Fibroblast of villous mesenchyme (primary cell): ENCODE measurements at places on chromosomes 12 and 14. TPM values are rescaled to one million over a fixed set of nuclear protein-coding genes. Genes with fewer than 3 reads are reported as not detected.

Gene INHBE
- 1.7 and 4.5 TPM in 2 replicates for total RNA-seq

Gene CACNA1C
- 11.7 and 14.8 TPM in 2 replicates for total RNA-seq

Gene FGF6
- total RNA-seq, result not detected in 2 replicates

Gene USP5
- total RNA-seq, result 91.5 and 96.7 TPM in 2 replicates

Gene KIF26A
- under 0.01 TPM in 2 replicates for total RNA-seq

Gene OR6C1
- total RNA-seq, result not detected in 2 replicates

Gene CLEC12A
- total RNA-seq, result not detected in 2 replicates

Gene TC2N
- 0.97 and 1.3 TPM in 2 replicates for total RNA-seq

Gene AMDHD1
- total RNA-seq, result not detected in 2 replicates

Gene BBOF1
- 8.2 and 11.9 TPM in 2 replicates for total RNA-seq

Gene SCARB1
- total RNA-seq, result 22.5 and 28.5 TPM in 2 replicates

Gene KCNH3
- under 0.01 TPM in 2 replicates for total RNA-seq

Gene KRT77
- total RNA-seq, result not detected in 2 replicates

Gene STYX
- total RNA-seq, result 22.9 and 26.3 TPM in 2 replicates

Gene SLC7A7
- total RNA-seq, result 3.9 and 5.5 TPM in 2 replicates

Gene C12orf50
- under 0.01 TPM in 1 of 2 replicates, not detected in the other for total RNA-seq

Gene OSGEP
- total RNA-seq, result 36.3 and 41.2 TPM in 2 replicates

GRCh38 chr14:55819610-55820304 is 239.8 kb downstream of the KTN1 start:
- DNase-seq, result peak; percentile 32

- DNase-seq, result no peak
Observed at GRCh38 chr12:131420867-131421447, 289.9 kb upstream of the SFSWAP start.

DNA sequence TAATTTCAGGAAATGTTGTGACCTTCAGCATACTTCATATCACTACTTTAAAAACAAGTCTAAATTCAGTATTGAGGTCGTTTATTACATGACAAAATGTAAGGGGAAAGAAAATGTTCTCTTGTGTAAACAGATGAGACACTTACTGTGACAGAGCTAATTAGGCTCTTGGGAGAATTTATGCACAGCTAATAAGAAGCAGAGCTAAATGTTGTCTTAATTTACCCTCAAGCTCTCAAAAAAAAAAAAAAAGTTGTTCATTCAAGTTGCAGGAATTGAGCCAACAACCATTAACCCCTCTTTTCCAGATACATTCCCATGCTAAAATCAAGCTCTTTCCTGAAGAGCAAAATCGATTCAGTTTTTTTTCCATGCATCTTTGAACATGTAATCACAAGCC is 1419.4 kb downstream of the FSCB start:
- DNase-seq, result no peak

DNA sequence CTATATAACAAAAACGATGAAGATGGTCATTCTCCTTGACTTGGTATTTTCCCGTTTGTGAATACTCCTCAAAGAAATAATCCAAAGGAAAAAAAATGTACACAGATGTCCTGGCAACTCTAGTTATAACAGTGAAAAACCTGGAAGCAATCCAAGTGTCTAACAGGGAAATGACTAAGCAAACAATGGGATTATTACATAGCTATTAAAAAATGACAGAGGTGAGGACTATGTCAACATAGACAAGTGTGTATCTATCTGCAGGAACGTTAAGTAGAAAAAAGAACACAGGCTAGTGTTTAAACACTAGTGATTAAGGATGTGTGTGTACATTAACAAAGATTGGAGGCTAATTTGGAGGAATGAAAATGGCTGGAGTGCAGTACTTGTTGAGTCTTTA is 5.9 kb upstream of the APOLD1 start:
- DNase-seq, result peak; percentile 86

- peak; percentile 53 for DNase-seq
Observed at GRCh38 chr12:83818881-83819280, 1093.7 kb downstream of the SLC6A15 start.

GRCh38 chr12:257521-258321 is 4.9 kb downstream of the SLC6A13 start:
- no peak for DNase-seq

DNA sequence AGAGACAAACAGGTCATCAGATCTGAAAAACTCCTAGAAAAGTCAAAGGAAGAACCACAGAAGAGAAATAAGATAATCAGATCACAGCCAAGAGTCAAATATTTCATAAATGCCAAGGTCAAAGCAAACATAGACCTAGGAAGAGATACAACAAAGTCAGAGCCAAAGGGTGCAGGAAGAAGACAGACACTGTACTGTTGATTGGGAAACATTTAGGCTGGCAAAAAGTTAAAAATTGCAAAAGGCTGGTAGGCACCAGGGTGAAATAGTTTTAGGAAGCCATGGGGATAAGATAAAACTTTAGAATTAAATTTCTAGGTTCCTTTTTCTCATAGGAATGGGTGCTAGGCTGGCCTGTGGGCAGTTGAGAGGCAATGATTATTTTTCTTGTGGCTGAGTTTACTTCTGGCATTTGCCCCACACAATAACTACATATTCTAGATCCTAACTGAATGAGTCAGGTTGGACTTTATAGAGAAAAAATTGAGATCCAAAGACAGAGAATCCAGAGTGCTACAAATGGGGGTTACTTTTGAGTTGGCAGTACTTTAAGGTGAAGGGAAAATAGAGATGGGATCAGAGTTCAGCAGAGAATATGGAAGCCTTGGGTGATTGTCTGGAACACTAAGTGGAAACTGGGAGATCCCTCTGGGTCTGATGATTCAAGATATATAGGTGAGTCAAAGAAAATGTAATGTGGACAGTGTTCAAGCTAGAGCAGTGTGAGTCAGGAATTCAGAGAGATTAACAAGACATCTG is 215.5 kb downstream of the C12orf50 start:
- no peak for DNase-seq

DNA sequence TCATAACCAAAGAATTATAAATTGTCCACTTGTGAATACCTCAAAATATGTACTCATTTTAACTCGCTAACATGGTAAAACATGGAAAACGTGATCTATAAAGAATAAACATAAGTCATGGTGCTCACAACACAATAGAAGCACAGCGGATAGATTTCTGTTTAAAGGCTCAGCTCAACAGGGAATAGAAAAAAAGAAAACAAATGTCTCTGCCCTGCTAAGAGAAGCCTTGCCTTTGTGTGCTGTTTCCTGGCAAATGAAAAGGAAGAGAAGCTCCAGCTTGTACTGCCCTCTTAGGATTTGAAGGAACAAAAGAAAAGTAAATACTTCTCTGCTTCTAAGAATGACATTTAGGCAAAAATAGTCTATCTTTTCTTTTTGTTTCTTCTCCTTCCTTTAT is 121.0 kb upstream of the KRR1 start:
- DNase-seq, result no peak

DNA sequence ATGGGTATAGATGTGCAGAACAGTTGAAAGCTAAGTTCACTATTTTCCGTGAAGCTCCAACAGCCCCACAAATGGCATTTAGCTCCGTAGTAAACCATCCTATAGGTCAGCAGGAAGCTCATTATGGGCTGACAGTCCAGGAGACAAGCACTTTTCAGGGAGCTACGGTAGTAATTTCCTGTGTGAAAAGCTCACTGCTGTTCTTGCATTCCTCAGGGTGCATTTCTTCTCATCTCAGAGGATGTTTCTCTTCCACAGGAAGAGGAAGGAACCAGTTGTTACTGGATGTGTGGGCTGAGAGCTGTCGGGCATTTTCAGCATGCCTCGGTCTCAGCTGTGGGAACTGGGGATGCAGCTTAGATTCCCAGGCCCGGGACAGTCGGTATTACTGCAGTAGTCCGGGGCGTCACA is 72.8 kb downstream of the GALNT4 start:
- DNase-seq, result peak; percentile 91

GRCh38 chr12:89355243-89356068 is 3.2 kb upstream of the DUSP6 start:
- DNase-seq, result no peak

- DNase-seq, result no peak
Observed at GRCh38 chr12:75087654-75088053, 122.0 kb downstream of the KCNC2 start.

GRCh38 chr12:132306885-132307191 is 22.6 kb downstream of the GALNT9 start:
- no peak for DNase-seq

- no peak for DNase-seq
Observed at GRCh38 chr12:52228366-52228765, 4.7 kb upstream of the KRT7 start.

- DNase-seq, result no peak
Observed at GRCh38 chr14:65242732-65243134, 140.4 kb upstream of the MAX start.

DNA sequence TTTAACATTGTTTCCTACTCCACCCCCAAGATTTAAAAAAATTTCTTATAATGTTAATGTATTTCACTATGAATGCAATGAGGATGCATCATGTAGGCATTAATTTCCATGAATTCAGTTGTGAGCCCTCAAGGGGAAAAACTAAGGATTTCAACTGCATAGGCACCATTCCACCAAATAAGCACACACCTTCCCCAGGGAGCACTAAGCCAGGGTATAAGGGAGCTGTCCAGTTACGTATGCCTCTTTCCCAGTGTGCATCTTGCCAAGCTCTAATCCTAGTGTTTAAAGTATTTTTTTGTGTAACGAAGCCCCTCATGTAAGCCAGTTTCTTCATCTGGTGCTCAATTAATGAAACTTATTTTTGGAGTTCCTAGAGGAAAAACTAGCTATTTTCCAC is 6.6 kb downstream of the FERMT2 start:
- no peak for DNase-seq

GRCh38 chr12:76238688-76239087 is 109.5 kb downstream of the BBS10 start:
- no peak for DNase-seq

DNA sequence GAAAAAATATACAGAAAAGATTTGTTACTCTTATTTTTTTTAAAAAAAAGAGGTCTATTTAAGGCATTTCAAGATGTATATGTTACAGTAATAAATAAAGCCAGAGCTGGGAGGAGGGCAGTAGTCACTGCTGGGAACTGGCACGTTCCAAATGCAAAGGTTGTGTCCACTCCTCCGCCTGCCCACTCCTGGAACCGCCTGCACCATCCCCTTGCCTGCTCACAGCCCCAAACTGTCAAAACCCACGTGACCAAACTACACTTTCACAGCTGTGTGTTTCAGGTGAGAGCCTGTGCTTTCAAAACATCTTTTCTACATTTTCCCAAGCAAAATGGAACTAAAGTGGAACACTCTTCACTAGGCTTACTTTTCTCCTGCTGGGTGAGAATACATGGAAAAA is 160.4 kb downstream of the TTC7B start:
- DNase-seq, result no peak

DNA sequence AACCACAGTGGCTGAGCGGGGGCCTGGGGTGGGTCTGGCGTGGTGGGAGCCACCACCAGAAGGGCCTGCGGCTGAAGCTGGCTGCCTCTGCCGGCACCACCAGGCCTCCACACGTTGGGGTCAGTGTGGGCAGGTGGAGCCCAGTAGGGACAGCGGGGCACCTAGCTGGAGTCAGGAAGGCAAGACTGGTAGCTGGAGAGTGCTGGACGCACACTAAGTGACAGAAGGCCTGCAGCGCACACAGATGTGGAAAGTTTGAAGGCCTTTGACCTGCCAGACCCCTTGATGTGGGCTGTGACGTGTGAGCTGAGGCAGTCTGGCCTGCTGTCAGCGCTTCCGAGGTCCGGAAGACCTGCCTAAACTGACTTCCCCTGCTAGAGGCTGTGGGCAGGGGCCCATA is 26.3 kb downstream of the RIN3 start:
- DNase-seq, result peak; percentile 71

- no peak for DNase-seq
Observed at GRCh38 chr12:131063413-131063812, 109.7 kb downstream of the ADGRD1 start.

- no peak for DNase-seq
Observed at GRCh38 chr14:72644758-72645489, 249.0 kb downstream of the DPF3 start.

- no peak for DNase-seq
Observed at GRCh38 chr14:94328196-94328595, 5.1 kb upstream of the SERPINA6 start.

- DNase-seq, result no peak
Observed at GRCh38 chr14:72597252-72598233, 296.4 kb downstream of the DPF3 start.

DNA sequence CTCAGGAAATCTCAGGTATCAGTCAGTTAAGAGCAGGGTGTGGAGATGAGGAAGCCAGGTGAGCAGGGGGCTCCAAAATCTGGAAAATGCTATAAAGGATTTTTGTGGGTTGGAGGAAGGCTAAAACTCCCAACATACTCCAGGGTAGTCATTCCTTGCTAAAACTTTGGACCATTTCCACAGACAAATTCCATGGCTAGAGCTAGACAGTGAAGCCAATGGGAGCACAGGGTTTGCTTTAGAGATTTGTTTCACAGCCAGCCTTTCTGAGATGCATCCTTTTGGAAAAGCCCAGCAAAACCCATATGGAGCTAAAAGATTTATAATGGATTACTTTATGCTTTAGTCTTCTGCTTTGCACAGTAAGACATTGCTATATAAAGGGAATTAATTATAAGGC is 146.5 kb downstream of the SAMD4A start:
- no peak for DNase-seq

DNA sequence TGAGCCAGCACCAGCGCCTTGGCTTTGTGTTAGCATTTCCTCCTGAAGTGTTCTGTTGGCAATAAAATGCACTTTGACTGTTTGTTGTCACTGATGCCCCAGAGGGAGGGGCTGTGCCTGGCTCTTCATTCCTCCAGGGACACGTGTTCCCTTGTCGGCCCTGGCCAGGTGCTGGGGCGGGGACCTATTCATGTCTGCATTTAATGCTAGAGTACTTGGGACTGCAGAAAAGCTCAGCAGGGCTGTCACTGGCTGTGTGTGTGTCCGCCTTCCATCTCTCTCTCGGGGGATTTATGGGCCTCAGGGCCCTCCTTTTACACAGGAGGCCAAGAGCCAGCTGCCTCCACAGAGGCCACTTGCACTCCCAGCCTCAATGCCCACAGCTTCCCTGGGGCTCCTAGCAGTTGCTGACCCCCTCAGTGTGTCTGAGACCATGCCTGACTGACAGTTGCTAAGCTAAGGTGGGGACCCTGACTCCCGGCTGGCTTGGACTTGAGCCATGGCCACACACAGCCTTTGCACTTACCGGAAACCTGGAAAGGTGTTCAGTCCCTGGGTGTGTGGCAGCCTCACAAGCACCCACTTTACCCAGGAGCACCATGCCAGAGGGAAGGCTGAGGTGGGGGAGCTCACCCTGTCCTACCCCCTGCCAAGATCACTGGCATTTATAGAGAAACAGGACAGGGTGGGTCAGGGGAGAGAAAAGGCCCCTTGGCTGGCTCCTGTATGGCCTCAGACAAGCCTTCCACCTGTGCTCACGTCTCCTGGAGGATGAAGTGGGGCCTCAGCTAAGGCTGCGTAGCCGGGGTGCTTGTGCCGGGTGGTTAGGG is 27.8 kb downstream of the HIP1R start:
- DNase-seq, result no peak
